ENCODE measurements at places on chromosomes 3 and 15.

- no peak for DNase-seq
These were observed 12.5 kb downstream of the SLC35G2 start for GRCh38 chr3:136831461-136831860.

DNA sequence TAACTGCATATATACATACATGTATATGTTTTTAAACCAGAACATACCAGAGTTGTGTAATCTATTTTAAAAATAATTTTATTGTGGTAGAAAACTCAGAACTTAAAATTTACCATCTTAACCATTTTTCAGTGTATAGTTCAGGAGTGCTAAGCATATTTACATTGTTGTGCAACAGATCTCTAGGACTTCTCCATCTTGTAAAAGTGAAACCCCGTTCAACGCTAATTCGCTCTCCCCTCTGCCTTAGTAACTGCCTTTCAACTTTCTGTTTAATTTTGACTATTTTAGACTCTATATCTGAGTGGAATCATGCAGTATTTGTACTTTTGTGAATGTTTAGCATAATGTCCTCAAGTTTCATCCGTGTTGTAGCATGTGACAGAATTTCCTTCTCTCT lies 51.8 kb upstream of the SSR3 start:
- DNase-seq = no peak

GRCh38 chr15:33309602-33310276 lies 1.0 kb upstream of the RYR3 start:
- DNase-seq = no peak

DNA sequence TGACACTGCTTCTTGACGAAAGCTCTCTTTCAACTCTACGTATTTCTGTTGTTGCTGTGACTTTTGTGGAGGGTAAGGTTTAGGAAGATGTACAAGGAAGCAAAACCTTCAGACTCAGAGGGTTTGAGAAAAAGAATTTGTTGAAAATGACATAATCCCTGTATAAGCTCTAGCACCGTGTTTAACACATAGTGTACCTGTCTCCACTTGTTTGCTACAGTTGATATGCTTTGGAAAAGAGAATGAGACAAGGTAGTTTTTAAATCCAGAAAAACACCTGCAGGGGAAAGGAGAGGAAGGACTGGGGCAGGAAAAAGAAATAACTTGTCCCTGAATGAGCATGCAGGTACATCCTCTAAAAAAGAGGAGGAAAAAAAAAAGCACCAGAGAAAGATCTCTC lies 29.6 kb upstream of the CP start:
- no peak for DNase-seq

DNA sequence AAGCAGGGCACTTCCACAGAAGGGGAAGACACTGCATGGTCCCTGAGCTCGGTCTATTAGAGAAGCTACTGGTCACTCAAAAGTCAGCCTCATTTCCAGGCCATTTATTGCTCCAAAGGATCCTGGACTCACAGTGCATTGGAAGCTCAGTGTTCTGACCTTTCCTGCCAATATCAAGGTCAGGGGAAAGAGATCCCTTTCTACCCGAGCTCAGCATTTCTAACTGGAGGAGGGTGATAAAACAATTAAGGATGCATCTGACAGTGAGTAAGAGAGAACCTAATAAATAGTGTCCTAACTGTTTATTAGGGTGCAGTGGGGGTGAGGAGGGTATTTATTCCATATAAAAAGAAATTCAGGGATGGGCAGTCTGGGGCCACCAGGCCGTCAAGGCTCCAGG lies 26.8 kb upstream of the INSYN1 start:
- DNase-seq = no peak

DNA sequence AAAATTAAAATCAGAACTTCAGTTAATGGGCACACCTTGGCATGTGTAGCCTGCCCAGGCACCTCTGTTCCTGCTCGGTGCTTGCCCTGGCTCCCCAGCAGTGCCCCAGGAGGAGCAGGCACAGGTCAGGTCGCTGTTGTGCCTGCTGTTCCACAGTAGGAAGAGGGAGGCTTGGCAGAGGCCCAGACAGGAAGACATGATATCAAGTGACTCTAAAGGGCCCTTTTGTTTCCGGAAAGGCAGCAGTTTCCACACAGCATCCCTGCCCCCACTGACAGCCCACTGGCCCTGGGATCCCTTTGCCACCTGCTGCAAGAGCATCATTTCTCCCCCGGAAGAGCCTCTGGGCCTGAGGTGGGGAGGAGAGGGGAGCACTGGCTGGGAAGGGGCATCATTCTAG lies 40.5 kb upstream of the HES1 start:
- no peak for DNase-seq

GRCh38 chr15:31552482-31553099 lies 226.0 kb downstream of the KLF13 start:
- DNase-seq = no peak

GRCh38 chr3:58635371-58636285 lies 30.9 kb downstream of the FAM3D start:
- DNase-seq = no peak

DNA sequence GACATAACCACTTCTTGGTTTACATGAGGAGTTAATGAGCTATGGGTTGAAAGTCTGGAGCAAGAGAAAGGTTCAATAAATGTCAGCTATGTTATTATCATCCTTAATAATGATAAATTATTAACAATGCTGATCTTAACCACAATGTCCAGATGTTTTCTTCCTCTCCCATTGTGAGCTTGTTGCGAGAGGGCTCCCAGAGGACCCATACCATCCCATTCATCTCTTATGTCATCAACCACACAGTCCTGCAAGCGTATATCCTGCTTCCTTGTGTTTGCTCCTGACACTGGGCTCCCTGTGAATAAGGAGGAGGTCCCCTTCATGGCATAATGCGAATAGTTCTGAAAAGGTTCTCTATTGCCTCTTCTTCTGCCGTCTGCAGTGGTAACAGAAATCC lies 266.8 kb downstream of the TLE3 start:
- no peak for DNase-seq

DNA sequence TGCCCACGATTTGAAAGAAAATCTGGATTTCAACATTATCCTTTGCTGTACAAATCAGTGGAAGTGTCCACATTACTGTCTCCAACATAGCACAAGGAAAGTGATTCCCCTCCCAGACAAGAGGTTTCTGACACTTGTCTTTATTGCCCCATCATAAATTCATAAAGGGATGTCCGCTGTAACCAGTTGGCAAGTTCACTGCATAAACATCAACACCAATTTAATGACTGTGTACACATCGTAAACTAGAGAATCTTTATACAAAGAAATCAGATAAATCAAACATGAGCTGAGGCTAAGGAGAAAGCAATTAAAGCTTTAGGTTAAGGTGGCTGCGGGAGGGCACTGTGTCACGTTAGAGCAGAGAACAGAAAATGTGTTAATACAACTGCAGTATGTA lies 129.8 kb downstream of the MEIS2 start:
- DNase-seq = no peak

DNA sequence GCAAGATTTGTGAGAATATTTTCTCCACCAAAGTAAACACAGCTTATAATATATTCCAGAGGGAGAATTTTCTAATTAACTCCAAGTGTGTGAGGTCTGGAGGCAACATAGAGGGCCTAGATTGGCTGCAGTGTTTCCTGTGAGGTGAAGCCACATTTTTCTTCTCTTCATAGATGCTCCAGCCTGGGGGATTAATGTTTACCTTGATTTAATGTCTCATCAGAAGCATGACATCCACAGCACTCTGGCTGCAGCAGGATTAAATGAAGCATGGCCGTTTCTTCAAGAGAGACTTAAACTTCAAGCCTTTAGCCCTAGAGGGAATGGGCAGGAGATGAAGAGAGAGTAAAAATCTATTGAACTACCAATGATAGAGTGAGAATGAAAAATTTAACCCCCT lies 137.9 kb upstream of the ZBTB20 start:
- no peak for DNase-seq

- DNase-seq = no peak
These were observed 447.8 kb downstream of the MFSD1 start for GRCh38 chr3:159249472-159250174.

DNA sequence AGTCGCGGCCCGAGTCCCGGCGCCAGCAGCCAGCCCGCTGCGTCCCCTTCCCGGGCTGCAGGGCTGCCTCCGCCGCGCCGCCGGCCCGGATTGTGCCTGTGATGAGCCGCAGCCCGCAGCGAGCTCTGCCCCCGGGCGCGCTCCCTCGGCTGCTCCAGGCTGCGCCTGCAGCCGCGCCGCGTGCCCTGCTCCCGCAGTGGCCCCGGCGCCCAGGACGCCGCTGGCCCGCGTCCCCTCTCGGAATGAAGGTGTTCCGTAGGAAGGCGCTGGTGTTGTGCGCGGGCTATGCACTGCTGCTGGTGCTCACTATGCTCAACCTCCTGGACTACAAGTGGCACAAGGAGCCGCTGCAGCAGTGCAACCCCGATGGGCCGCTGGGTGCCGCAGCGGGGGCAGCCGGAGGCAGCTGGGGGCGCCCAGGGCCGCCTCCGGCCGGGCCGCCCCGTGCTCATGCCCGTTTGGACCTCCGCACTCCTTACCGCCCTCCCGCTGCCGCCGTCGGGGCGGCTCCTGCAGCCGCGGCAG lies 1.2 kb downstream of the CHST2 start:
- DNase-seq = no peak

All from GM04504 (cell line).